ENCODE measurements at places on chromosomes 1 and 21.

DNA sequence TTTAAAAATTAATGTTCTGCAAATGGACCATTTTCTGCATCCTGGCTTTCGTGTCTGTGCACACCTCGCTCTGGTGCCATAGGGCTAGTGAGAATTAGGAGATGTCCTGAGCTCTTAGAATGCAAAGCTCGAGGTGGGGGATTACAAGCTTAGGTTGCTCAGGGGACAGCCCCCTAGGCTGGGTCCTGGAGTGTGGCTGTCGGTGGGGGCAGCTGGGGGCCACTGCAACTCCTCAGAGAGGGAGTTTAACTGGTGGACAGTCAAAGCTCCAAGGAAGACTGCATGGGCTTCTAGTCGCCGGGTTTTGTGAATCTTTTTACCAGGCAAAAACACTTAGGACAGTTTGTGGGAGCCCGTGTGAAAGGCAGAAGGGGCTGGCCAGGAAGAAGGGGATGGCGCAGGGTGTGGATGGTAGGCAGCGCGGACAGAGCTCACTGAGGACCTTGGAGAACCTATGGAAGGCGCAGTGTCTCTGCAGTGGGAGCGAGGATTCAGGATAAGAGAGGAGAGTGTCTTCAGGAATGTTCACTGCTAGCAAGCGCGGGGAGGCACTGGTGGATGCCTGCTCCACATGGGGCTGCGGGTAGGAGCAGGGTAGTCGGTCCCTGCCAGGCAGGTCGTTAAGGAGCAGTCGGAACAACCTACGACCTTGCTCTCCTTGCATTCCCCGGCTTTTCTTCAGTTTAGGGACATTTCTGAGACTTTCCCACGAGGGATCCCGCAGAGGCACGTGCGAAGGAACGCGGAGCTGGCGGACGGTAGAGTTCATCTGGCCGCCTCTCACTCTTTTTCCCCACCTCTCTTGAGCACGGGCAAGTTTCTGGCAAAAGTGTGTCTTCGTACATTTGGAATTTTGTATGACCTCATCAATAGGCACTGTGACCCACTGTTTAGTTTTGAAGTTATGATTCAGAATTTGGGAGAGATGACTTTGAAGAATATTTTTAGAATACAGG is 12.9 kb upstream of the KCNE1 start:
- no peak for DNase-seq

GRCh38 chr1:93909146-93910050 is at the start of gene GCLM:
Gene GCLM (minus strand): TSS chr1:93909430. CDS start chr1:93909163, 267 bp downstream.
- no peak for DNase-seq

- no peak for DNase-seq
These were observed 41.2 kb upstream of the ROR1 start for GRCh38 chr1:63732666-63733065.

DNA sequence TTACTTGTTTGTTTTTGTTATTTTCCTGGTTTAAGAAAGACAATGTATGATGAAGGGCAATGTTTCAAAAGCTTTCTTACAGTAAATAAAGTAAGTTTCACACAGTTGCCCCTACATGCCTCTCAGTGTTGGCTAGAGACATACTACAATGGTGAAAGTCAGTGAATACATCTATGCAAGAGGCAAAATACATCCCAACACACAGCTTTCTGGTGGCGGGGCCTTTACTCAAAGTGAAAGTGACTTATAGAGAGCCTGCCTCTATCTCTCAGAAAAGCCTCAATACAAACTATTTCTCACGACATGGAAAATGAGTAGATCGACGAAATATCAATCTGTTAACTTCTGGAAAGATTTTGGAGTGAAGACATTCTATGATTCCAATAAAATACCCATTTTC is 122.3 kb downstream of the SLC30A10 start:
- DNase-seq = no peak

DNA sequence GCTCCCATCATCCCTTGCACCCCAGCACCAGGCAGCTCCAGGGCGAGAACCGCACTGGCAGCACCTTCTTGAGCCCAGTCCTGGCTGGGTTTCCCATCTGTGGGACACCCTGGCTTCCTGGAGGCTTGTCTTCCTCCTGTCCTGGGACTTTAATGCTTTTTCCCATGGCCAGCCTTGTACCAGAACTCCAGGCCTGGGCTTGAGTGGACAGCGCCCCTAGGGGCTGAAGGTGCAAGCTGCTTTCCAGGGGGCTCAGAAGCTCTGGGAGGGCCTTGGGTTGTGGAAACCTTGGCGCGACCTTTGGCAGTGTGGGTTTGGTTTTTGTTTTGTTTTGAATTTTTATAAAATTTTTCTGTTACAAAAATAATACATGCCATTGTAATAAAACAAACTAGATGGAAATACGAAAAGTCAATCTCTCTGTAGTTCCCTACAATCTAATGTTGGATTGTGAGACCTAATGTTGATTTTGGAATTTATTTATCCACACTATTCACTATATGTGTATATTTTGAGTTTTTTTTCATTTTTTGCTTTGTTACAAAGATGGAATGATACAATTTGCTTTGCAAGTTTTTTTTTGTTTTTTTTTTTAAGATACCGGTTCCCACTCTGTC is 33.8 kb upstream of the RPL11 start:
- DNase-seq = no peak

- no peak for DNase-seq
These were observed 24.6 kb downstream of the NTPCR start for GRCh38 chr1:232974971-232975370.

DNA sequence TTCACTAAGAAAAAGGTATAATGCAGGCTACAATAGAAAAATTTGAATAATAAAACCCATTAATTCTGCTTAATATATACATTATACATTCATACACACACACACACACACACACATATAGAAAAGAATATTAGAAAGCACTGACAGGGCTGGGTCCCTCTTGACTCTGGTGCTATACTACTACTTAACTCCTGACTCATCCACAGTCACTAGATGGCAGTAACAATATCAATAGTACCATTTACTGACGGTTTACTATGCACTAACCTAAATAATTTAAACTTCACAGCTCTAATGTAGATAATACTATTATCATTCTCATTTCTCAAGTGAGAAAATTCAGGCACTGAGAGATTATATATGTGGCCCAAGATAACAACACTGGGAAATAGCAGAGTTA is 87.5 kb downstream of the COP1 start:
- no peak for DNase-seq

- no peak for DNase-seq
These were observed 16.8 kb downstream of the OTUD7B start for GRCh38 chr1:149993764-149994163.
